ENCODE measurements at places on chromosomes 6 and 20. TPM values are rescaled to one million over a fixed set of nuclear protein-coding genes. Genes with fewer than 3 reads are reported as not detected.

DNA sequence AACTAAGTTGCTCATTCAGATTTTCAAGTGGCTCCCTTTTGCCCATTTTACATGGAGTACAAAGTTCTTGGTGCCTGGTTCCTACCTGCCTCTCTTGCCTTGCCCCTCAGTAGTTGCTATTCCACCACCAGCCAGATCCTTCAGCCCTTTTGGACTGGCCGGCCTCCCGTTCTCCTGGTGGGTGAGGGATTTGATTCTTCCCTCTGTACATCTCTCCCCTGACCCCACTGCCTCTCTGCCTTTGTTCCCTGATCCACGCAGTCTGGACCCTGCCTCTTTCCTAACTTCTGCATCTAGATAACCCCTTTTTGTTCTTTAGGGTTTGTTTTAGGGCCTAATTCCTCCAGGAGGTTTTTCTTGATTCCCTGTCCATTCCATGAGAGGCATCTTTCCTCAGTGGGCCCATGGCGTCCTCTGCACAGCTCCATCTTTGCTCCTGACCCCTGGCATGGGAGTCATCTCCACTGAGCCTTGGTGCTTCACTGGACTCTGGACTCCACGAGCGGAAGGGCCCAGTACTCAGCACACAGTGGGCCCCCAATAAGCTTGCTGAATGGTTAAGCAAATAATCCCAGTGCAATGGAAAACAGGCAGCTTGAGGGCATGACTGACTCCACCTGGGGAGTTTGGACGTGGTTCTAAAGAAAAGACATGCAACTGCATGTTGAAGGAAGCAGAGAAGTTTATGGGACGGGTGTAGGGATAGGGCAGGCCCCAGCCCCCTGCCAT lies 309.3 kb upstream of the SUPT3H start:
- no peak for DNase-seq

DNA sequence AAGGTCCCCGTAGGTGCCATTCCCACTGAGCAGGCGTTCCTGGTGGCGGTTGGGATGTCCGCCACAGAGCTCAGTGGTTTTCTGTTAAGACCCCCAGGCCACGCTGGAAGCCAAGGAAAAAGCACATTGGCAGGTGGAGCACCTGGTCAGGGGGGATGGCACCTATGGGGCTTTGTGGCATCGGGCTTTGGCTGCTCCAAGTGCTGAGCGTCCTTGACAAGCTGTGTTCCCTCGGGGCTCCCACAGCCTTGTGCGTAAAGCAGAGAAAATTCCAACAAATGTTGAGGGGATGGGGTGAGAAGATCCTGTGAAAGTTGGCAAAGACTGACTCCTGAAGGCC lies 135.4 kb downstream of the JPH2 start:
- DNase-seq, result no peak

DNA sequence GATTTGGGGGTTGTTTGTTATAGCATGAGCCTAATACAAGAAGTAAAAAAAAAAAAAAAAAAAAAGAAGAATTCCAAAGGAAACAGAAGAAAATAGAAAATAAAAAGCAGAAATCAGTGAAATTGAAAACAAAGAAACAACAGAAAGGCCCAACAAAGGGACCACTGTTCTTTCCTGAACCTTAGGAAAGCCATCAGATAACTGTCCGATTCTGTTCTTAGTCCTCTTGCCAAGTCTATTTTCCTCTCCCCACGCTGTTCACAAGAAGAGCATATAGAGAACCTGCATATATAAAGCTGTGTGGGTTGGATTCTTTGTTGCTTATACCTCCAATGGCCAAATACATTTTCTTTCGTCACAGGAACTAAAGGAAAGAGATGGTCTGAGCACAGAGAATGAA lies 38.0 kb upstream of the IPCEF1 start:
- DNase-seq, result no peak

DNA sequence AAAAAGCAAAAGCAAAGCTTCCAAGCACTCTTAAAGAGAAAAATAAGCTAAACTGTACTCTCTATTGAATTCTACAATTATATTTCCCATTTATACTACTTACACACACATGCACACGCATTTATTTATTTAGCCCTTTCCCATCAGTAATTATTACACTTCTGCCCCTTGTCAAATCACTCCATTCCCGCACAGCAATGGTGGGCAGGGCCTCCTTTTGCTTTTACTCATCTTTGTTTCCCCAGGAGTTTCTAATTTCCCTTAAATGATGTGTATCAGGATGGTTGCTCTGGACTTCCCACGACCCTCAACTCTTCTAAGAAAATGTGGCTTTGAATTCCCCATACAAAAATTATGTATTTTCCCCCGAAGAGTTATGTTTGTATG lies 19.9 kb downstream of the PXT1 start:
- DNase-seq, result no peak

GRCh38 chr20:54909702-54910101 lies 434.3 kb downstream of the DOK5 start:
- DNase-seq, result no peak

DNA sequence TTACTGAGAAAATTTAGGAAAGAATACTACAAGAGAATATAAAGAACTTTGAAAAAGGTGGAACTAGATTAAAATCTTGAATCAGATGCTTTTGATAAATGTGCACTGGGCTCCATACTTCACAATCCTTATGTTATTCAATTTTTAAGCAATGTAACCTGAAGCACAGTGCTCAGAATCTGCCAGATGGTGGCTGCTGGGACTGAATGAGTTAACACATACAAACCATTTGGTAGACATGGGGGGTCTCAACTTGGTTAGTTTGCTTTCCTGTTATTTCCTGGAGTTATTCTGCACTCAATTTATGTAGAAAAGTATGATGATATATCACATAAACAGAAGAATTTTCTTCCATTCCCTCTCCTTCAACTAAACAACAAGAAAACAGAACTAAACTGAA lies 326.5 kb downstream of the RNGTT start:
- no peak for DNase-seq

- DNase-seq, result peak; percentile 70
These were observed 47.0 kb downstream of the WDR27 start for GRCh38 chr6:169654598-169655391.

GRCh38 chr6:167763056-167763944 lies 63.4 kb upstream of the AFDN start:
- no peak for DNase-seq

DNA sequence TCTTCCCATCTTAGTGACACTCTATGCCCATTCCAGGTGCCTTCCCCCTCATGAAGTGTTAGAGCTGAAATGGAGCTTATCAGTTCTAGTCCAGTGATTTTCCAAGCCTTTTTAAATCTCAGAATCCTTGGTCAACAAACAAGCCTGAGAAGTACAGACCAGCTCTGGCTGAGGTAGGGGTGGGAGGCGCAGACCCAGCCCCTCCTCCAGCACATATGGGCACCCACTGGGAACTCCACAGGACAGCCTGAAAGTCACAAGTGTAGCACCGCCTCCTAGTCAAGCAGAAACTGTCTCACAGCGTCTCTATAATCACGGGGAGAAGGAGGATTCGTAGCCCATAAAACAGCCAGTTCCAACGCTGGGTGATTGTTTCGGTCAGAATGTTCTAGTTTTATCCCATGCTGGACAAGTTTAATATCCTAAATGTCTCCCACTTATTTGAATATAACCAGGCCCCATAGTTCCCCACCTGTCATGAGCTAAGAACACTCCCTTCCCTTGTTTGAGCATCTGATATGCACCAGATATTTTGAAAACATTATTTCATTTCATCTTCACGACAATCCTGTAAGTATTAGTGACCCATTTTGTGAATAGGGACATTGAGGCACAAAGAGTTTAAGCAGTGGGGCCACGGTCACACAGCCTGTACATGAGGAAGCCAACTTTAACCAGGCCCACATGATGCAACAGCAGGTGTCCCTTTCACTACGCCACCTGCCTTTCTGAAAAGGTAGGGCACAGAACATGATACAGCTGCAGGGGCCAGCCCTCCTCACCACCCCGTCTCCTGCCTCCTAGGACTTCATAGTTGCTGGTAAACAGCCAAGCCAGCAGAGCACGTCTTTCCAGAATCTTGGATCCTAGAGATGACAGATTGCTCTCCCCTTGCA lies 40.1 kb downstream of the TRAF3IP2 start:
- peak; percentile 44 for DNase-seq

DNA sequence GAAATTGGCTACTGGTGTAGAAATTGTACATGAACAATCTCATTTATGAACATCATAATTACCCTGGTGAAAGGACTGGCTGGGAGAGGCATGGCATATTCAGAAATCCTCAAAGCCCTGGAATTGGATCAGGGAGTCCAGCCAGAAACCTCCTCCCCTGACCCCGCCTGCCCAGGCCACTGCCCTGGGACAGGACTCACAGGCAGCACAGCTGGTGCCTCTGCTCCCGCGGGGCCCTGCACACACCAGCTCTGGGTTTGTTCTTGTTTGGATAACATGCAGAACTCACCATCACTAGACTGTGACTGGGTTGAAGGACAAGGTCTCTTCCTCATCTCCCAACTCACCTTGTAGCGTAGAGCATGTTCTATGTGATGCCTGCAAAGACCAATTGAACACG lies 56.2 kb downstream of the AGPAT4 start:
- DNase-seq, result no peak

DNA sequence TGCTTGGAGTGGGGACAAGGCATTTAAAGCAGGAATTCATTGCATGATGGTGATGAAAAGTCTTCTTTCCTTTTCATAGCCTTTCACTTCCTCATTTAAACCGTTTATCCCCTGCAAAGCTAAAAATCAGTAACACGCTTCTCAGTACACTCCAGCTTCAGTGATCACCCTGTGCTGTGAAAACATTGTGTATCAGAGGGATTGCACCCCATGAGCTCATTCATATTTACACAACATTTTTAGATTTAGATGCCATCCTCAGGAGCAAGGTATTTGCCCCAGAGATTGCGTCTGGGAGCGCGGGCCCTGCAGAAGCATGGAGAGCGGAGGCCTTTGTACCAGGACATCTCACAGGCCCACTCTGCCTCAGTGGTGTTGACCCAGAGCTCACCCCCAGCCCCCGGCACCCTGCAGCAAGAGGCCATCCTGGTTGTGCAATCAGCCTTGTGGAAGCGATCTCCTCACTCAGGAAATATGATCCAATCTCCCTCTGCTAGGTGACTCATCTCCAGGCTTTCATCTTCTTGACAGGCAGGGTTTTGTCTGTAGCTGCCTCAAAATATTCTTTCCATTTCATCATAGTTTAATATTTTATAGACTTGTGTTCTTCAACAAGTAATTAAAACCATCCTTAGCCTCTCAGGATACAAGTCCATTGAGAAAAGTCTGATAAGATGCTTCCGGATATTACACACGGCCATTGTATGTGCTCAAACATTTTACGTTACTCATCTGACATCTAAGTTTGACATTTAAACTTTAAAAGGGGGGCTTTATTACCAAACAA lies 38.9 kb upstream of the THBS2 start:
- DNase-seq, result no peak

- no peak for DNase-seq
These were observed 327.6 kb downstream of the NKAIN2 start for GRCh38 chr6:124131259-124131658.

GRCh38 chr6:7311917-7312615 lies 933 bp downstream of the SSR1 start:
- DNase-seq, result peak; percentile 8

GRCh38 chr6:12423832-12424231 lies 133.7 kb downstream of the EDN1 start:
- DNase-seq, result no peak

GRCh38 chr6:35294308-35294945 lies 3.2 kb upstream of the DEF6 start:
- peak; percentile 84 for DNase-seq

- no peak for DNase-seq
These were observed 71.6 kb upstream of the LGSN start for GRCh38 chr6:63391203-63391970.

DNA sequence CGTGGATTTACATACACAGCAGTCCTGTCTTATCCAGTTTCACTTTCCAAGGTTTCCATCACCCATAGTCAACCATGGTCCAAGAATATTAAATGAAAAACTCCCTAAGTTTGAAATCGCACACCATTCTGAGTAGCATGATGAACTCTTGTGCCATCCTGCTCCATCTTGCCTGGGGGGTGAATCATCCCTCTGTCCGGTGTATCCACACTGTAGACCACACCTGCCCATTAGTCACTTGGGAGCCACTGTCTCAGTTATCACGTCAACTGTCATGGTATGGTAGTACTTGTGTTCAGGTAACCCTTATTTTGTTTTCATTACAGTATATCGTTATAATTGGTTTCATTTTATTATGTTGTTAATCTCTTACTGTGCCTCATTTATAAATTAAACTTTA lies 38.5 kb downstream of the PTGIS start:
- no peak for DNase-seq

DNA sequence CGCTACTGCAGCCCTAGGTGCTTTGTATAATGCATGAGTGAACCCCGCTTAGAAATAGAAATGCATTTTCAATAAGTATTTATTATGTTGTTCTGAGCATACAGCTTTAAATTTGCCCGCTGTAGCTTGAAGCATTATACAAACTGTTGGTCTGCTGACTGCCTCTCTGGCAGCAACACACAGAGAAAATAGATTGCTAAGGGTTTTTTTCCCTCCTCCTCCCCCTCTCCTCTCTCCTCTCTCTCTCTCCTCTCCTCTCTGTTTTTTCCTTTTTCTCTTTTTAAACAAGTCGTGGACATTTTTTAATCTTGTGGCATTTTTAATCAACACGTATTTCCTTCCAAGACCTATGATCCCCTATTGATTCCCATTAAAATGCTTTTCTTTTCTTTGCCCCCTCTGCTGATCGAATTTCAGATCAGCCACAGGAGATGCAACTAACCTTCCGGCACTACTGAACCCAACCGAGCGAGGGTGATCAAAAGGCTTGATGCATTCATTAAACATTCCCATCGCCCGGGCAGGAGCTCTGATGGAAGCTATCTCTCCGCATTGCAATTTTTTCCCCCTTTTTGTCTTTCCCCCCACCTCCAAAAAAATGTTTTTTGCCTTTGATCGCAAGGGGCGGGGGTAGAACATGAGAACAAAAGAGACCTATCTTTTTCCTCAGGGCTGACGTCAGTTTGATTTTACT lies 90.7 kb upstream of the ARID1B start:
- DNase-seq, result no peak

ZC3H12D gene
- total RNA-seq, result 4.1 TPM

TOX2 gene
- 1.2 TPM for total RNA-seq

SPATS1 gene
- not detected for total RNA-seq

THBD gene
- 2.8 TPM for total RNA-seq

GSTA5 gene
- total RNA-seq, result not detected

CST3 gene
- total RNA-seq, result 83.8 TPM

KCNQ5 gene
- total RNA-seq, result 9.7 TPM
